ENCODE measurements at places on chromosomes 3 and 15.

- DNase-seq: no peak
- no peaks in the 10 kb centered on the region for H3K27me3 ChIP-seq
- peak overlapping the region; percentile 89 for H3K27ac ChIP-seq
- peaks cover 7% of the 10 kb centered on the region for H3K4me1 ChIP-seq
- H3K4me3 ChIP-seq: peak overlapping the region; percentile 94
Measured at GRCh38 chr15:66496951-66497501, 536 bp downstream of the SNAPC5 start.

- H3K4me3 ChIP-seq: no peak overlapping the region
- H3K27ac ChIP-seq: no peak overlapping the region
- no peaks in the 10 kb centered on the region for H3K36me3 ChIP-seq
- no peak for DNase-seq
Measured at GRCh38 chr3:124227150-124227630, 235.3 kb upstream of the ROPN1 start.

DNA sequence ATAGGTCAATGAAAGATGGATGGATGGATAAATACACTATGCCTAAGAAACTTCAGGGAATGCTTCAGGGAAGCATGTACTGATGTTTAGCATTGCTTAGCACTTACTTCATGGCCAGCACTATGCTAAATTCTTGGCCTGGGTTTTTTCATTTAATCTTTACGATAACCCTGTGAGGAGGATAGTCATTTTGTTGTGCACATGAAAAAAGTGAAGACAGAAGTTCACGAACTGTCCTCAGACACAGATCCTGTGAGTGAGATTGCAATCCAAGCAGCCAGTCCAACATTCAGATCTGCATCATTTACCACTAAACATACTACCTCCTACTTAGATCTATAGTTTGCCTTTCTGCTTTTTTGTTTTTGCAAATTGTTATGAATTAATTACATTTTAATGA, 510.8 kb upstream of the AGTR1 start:
- H3K36me3 ChIP-seq: no peaks in the 10 kb centered on the region
- H3K27me3 ChIP-seq: no peaks in the 10 kb centered on the region
- no peaks in the 10 kb centered on the region for H3K4me1 ChIP-seq
- no peak overlapping the region for H3K4me3 ChIP-seq

DNA sequence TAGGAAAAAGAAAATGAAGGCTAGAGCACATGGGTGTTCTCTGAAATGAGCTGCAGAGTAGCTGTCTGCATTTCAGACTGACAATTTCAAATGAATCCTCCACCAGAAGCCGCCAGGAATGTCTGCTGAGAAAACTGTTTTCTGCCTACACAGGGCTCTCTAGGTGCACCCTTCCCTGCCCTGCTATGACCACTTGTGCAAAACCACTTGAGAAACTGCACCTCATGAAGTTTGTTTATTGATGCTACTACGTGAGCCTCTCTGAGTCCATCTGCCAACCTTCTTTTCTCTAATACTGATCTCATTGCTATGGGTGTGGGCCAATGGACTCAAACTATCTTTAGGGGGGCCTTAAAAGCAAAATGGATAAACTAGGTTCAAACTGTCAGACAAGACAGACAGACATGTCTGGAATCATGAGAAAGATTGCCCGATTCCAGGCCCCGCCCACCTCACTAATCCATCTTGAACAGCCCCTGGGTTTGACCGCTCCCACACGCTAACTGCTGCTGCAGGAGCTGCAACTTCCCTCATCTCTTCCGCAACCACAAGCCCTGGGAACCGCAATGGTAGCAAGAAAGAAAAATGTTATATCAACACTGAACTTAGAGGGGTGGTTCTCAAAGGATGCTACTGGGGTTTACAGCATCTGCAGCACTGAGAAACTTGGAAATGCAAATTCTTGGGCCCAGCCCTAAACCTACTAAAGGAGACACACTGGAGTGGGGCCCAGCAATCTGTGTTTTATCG, 9.0 kb upstream of the CD47 start:
- H3K4me1 ChIP-seq: peaks cover 27% of the 10 kb centered on the region
- no peak overlapping the region for H3K4me3 ChIP-seq
- H3K27me3 ChIP-seq: no peaks in the 10 kb centered on the region
- no peak for DNase-seq
- no peaks in the 10 kb centered on the region for H3K36me3 ChIP-seq

- no peak overlapping the region for H3K27ac ChIP-seq
- no peaks in the 10 kb centered on the region for H3K27me3 ChIP-seq
- no peaks in the 10 kb centered on the region for H3K36me3 ChIP-seq
- peaks cover 10% of the 10 kb centered on the region for H3K4me1 ChIP-seq
- no peak overlapping the region for H3K4me3 ChIP-seq
Measured at GRCh38 chr3:131047582-131047981, 20.9 kb downstream of the NEK11 start.

All from T-cell (primary cell).